ENCODE measurements at places on chromosomes 2 and 18.
A peak's percentile ranks its signal among the peaks of the same experiment; 100 is the strongest.

- H3K36me3 ChIP-seq = no peaks in the 10 kb centered on the region
- no peaks in the 10 kb centered on the region for H3K27me3 ChIP-seq
- DNase-seq = no peak
These were observed 92.3 kb downstream of the HS1BP3 start for GRCh38 chr2:20558391-20559150.

GRCh38 chr18:2306606-2307005, 264.7 kb downstream of the METTL4 start:
- no peak overlapping the region for H3K27ac ChIP-seq
- H3K4me3 ChIP-seq = no peak overlapping the region
- no peak for DNase-seq
- H3K36me3 ChIP-seq = no peaks in the 10 kb centered on the region
- H3K27me3 ChIP-seq = no peaks in the 10 kb centered on the region

DNA sequence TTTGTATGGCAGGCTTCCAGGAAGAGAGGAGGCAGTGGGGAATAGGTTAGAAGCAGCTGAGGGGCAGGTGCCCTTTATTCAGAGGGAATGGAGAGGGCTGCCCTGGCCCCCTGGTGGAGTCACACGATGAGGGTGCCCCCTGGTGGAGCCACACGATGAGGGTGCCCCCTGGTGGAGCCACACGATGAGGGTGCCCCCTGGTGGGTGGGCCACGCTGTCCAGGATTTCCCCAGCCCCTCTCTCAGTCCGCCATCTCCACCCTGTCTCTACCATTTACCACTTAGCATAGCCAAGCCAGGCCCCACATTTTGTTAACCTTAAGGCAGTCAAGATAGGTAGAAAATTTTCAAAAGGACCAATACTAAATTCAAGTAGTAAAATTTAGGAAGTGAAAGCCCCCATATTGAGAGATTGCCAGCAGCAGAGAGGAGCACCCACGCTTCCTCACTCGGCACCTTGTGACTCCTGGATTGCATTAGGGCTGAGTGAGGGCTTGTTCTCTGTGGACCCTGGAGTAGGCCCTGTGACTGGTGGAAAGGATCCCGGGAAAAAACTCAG, 10.4 kb upstream of the FAM228A start:
- no peak overlapping the region for H3K4me3 ChIP-seq
- H3K4me1 ChIP-seq = no peaks in the 10 kb centered on the region
- no peaks in the 10 kb centered on the region for H3K27me3 ChIP-seq
- no peak overlapping the region for H3K27ac ChIP-seq

- H3K4me3 ChIP-seq = no peak overlapping the region
- no peaks in the 10 kb centered on the region for H3K4me1 ChIP-seq
- no peaks in the 10 kb centered on the region for H3K27me3 ChIP-seq
- no peak for DNase-seq
These were observed 49.4 kb downstream of the CYBRD1 start for GRCh38 chr2:171571721-171572120.

DNA sequence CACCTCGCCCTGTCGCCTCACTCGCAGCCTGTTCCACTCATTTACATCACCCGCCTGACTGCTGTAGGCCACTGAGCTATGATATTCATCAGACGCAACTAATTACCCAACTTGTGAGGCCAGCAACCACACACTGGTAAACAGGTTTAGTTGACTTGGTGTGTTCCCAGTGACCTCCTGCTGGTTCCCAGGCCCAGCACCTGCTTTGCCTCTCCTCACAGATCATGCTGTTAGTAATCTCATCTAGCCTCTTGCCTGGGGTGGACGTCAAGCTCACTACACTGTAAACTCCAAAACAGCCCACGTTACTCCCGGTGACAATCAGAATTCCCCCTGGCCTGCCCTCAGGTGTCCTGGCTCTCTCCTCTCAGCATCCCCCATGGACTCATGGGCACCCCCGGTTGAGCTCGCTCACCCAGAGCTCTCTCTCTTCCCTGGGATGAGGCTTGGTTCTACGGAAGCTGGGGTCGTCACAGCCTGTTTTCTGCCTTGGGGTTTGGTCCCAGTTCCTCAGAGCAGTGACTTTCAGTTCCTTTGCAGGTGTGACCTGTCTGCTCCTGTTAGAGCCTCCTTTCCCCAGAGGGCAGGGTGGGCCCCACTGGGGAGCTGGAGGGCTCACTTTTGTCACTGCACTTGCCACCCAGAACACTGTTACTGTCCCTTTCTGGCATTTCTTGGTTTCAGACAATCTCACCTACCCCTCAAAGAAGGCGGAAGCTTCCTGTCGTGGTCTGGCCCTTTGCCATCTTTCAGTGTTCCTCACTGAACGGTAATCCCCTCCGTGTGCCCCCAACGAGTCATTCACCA, 40.3 kb downstream of the INPP5D start:
- no peak overlapping the region for H3K4me3 ChIP-seq
- H3K4me1 ChIP-seq = no peaks in the 10 kb centered on the region
- no peaks in the 10 kb centered on the region for H3K27me3 ChIP-seq
- no peak overlapping the region for H3K27ac ChIP-seq

- no peak for DNase-seq
- H3K36me3 ChIP-seq = peaks cover 30% of the 10 kb centered on the region
- H3K4me1 ChIP-seq = no peaks in the 10 kb centered on the region
- no peak overlapping the region for H3K4me3 ChIP-seq
These were observed 11.8 kb downstream of the CNOT11 start for GRCh38 chr2:101264360-101264939.

GRCh38 chr18:49177812-49178211, 227.0 kb upstream of the SMAD7 start:
- H3K27ac ChIP-seq = no peak overlapping the region
- no peak for DNase-seq
- no peak overlapping the region for H3K4me3 ChIP-seq
- H3K36me3 ChIP-seq = no peaks in the 10 kb centered on the region
- no peaks in the 10 kb centered on the region for H3K27me3 ChIP-seq

GRCh38 chr2:47050021-47050760, 104.9 kb downstream of the STPG4 start:
- H3K27ac ChIP-seq = no peak overlapping the region
- peaks cover 44% of the 10 kb centered on the region for H3K36me3 ChIP-seq
- no peak for DNase-seq

DNA sequence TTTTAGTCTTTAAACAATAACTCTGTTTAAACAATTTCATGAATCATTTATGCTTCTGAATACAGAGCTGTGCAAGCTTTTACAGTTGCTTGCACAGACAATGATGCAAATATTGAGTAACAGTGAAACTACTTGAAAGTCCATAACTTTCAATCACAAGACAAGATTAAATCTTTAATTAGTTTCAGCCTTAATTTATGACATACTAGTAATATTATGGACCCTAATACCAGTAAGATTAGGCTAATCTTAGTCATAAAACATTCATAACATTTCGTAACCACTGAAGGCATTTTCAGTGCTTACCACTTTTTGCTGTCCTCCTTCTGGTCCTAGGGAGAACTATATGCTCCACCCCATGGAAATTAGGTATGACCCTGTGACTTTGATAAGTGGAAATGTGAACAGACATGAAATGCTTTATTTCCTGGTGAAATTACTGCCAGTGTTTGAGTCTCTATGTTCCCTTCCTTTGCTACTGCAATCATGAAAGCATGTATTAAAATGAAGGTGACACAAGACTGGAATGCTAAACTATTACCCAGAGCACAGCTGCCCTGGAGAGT, 1.8 kb upstream of the COBLL1 start:
- peaks cover 30% of the 10 kb centered on the region for H3K4me1 ChIP-seq
- peak overlapping the region; percentile 99 for H3K27ac ChIP-seq
- H3K27me3 ChIP-seq = no peaks in the 10 kb centered on the region
- DNase-seq = no peak
- H3K4me3 ChIP-seq = no peak overlapping the region
- H3K36me3 ChIP-seq = no peaks in the 10 kb centered on the region

DNA sequence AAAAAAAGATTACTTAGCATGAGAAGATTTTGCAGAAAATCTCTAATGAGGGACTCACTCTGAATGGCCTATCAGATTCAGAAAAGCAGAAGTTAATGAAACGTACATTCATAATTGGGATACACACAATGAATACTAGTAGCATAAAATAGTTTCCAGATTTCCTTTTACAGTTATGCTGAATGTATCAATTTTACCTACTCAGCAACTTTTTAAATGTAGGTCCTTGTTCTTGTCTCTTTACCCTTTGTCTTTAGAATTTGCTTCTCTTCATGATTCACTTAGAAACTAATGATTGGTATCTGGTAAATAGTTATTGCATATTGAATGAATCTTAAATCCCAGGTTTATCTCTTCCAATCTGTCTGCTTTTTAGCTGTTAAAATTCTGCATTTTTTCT, 458.8 kb downstream of the DSC3 start:
- H3K4me3 ChIP-seq = no peak overlapping the region
- H3K27ac ChIP-seq = no peak overlapping the region
- H3K4me1 ChIP-seq = no peaks in the 10 kb centered on the region
- H3K27me3 ChIP-seq = no peaks in the 10 kb centered on the region
- H3K36me3 ChIP-seq = no peaks in the 10 kb centered on the region

DNA sequence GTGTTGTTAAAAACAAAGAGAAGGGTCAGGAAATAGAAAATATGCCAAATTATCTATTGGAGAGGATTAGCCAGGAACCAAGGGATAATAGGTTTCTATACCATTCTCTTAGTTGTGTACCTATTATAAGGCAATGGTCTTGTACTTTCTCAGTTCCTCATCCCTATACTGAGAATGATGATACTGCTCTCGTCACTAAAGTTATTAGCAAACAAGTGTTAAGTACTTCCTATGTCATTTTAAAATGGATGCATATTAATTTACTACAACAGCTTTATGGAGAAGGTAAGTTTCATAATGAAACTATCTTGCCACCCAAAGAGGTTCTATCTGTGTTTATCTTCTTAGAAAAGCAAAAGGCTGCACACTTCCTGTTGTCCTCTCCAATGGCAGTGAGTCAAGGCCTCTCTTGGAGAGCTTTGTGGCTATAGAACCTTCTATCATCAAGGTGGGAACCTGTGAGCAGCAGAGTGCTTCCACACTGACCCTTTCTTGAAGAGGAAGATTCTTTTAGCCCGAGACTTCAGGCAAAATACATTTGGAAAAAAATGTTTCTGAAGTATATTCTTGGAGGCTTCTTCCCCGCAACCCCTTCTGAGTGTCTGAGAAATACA, 460.7 kb upstream of the FANCL start:
- DNase-seq = no peak
- H3K27ac ChIP-seq = no peak overlapping the region
- H3K4me3 ChIP-seq = no peak overlapping the region
- H3K27me3 ChIP-seq = no peaks in the 10 kb centered on the region

DNA sequence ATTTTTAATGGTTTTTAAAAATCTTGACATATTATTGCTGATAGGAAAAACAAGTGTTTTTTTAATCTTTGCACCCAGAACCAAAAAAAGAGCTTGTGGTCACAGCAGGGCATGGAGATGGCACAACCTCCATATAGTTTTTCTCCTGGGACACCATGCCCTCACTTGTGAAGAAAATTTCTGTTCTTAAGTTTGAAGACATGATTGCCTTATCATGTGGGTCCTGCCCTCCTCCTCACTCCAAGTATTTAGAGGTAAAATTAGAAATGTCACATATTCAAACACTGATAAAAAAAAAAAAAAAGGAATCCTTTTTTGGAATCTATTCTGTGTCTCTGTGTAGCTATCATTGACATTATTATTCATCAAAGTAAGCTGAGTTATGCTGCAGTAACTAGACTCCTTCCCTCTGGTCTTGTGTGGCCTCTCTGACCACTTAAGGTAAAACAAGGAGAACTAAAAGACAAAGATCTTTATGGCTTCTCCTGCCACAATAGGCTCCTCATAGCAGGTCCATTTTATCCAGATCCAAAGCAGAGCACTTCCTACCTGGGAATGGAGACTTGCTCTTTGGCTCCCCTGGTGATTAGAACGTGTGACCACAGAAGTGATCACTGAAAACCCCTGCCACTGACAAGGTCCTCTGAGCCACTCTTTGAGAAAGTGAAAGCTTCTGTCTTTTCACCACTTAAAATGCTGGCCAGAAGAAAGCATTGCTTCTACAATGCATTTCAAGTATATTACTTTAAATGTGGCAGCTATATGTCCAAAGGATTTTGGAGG, 19.8 kb downstream of the ADD2 start:
- no peak overlapping the region for H3K27ac ChIP-seq
- H3K4me1 ChIP-seq = no peaks in the 10 kb centered on the region
- DNase-seq = no peak
- H3K4me3 ChIP-seq = no peak overlapping the region

DNA sequence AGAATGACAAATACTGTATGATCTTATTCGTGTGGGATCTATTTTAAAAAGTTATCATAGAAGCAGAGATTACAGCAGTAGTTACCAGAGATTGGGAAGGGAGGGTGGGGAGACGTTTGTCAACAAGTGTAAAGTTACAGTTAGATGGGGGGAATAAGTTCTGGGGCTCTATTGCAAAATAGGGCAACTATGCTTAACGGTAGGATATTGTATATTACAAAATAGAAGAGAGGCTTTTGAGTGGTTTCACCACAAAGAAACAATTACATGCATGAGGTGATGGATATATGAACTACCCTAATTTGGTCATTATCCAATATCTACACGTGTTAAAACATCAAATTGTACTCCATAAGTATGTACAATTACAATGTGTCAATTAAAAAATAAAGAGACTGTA, 123.4 kb upstream of the NOSTRIN start:
- DNase-seq = no peak
- H3K36me3 ChIP-seq = no peaks in the 10 kb centered on the region
- no peak overlapping the region for H3K4me3 ChIP-seq
- H3K27me3 ChIP-seq = no peaks in the 10 kb centered on the region
- no peaks in the 10 kb centered on the region for H3K4me1 ChIP-seq
- no peak overlapping the region for H3K27ac ChIP-seq

GRCh38 chr18:44153981-44154380, 526.7 kb upstream of the SETBP1 start:
- no peak overlapping the region for H3K27ac ChIP-seq
- no peaks in the 10 kb centered on the region for H3K4me1 ChIP-seq
- DNase-seq = no peak

- H3K27ac ChIP-seq = no peak overlapping the region
- H3K27me3 ChIP-seq = no peaks in the 10 kb centered on the region
- H3K36me3 ChIP-seq = peaks cover 5% of the 10 kb centered on the region
- H3K4me3 ChIP-seq = no peak overlapping the region
These were observed 56.6 kb downstream of the SP100 start for GRCh38 chr2:230472621-230473018.

DNA sequence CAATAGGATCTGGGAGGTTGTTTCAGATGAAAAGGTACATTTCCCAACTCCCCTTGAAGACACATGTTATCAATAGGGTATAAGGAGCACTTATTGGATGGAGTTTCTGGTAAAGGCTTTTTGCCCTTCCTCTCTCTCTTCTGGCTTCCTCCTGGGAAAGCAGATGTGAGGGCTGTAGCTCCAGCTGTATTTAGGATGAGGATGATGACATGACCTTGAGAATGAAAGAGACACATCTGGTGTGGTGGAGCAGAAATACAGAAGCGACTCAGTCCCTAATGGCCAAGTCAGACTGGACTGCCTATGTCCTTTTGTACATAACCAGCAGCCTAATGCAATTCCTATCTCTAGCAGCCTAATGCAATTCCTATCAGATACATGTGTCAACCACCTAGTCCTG, 100.9 kb upstream of the NXPH2 start:
- H3K27me3 ChIP-seq = no peaks in the 10 kb centered on the region
- no peaks in the 10 kb centered on the region for H3K36me3 ChIP-seq
- H3K27ac ChIP-seq = no peak overlapping the region

All from pancreas (tissue), 10 donors.